HepG2 (cell line): ENCODE measurements at places on chromosomes 16 and 17. TPM values are rescaled to one million over a fixed set of nuclear protein-coding genes. Genes with fewer than 3 reads are reported as not detected.

DNA sequence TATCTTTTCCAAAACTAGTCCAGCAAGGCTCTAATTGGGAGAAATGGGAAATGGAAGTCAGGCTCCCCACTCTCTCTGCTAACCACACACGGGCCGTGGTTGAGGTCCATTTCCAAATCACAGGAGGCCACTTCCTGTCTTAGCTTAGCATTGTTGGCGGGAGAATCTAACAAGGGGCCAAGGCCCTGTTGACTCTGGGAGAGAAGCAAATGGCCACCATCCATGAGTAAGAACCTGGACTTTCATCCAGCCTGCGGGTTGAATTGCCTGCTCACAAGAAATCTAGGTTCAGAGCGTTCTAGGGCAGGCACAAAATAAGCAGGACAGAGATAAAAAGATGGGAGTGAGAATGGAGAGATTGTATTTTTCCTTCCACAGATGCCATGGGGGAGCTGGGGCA, 5.7 kb downstream of the FAM20A start:
- no peak for DNase-seq

- DNase-seq = no peak
Measured at GRCh38 chr16:878072-878784, 77.7 kb upstream of the GNG13 start.

- DNase-seq = no peak
Measured at GRCh38 chr17:69066482-69066881, 5.8 kb upstream of the ABCA9 start.

- no peak for DNase-seq
Measured at GRCh38 chr17:39969375-39969774, 6.6 kb downstream of the GSDMA start.

DNA sequence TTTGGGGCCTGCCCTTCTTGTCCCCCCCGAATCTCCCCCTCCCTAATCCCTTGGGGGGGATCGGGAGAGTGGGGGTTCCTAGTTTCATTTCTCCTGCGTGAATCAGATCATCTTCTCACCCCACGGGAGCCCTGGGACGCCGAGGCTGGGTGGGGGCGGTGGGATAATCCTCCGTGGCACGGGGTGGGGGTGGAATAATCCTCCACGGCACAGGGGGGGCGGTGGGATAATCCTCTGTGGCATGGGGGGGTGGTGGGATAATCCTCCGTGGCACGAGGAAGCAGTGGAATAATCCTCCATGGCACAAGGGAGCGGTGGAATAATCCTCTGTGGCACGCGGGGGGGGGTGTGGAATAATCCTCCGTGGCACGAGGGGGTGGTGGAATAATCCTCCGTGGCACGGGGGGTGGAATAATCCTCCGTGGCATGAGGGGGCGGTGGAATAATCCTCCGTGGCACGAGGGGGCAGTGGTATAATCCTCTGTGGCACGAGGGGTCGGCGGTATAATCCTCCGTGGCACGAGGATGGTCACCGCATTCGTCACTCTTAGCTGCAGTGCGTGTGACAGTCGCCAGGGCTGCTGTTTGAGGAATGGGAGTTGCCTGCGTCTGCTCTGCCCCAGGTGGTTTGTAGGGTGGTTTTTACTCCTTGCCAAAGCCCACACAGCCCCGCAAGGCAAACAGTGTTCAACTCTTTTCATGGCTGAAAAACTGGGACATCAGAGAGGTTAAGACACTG, 156.9 kb downstream of the LAT start:
- DNase-seq = no peak

DNA sequence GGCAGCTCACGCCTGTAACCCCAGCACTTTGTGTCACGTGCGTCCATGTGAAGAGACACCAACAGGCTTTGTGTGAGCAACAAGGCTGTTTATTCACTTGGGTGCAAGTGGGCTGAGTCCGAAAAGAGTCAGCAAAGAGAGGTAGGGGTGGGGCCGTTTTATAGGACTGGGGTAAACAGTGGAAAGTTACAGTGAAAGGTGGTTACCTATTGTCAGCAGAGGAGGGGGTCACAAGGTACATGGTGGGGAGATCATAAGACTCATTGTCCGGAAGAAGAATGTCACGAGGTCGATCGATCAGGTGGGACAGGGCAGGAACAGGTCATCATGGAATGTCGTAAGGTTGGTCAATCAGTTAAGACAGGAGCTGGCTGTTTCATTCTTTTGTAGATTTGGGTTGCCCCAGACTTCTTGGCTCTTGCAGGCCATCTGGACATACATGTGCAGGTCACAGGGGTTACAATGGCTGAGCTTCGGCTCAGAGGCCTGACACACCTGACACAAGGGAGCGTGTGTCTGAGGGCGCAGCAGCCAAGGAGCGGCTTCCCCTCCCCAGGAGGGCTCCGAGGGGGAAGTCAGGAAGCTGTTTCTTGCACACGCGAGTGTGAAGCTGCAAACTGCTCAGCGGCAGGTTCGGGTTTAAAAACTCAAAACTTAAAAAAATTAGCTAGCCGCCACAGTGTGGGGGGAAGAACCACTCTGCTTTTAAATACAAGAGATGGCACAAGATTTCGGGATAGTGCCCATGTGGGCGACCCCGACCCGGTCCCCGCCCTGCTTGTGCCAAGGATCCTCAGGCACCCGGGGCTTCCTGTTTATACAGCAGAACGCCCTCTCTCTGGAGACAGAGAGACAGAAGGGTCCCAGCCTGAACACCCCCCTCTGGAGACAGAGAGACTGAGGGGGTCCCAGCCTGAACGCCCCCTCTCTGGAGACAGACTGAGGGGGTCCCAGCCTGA, 12.4 kb upstream of the TEX19 start:
- peak; percentile 100 for DNase-seq

DNA sequence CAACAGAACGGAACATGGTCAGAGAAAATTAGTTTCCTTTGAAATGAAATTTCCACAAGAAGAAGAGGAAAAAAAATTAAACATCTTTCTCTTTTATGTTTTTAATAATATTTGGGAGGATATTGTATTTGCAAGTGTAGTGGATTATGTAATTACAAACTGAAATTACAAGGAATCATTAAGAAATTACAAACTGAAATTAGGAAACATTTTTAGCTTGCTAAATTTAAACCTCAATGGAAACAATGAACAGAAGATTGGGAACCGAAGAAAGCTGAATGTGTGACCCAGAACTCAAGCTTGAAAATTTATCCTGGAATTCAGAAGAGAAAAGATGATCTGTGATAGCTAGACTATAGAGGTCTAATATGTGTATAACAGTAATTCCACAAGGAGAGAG, 4.4 kb upstream of the PIK3R5 start:
- no peak for DNase-seq

DNA sequence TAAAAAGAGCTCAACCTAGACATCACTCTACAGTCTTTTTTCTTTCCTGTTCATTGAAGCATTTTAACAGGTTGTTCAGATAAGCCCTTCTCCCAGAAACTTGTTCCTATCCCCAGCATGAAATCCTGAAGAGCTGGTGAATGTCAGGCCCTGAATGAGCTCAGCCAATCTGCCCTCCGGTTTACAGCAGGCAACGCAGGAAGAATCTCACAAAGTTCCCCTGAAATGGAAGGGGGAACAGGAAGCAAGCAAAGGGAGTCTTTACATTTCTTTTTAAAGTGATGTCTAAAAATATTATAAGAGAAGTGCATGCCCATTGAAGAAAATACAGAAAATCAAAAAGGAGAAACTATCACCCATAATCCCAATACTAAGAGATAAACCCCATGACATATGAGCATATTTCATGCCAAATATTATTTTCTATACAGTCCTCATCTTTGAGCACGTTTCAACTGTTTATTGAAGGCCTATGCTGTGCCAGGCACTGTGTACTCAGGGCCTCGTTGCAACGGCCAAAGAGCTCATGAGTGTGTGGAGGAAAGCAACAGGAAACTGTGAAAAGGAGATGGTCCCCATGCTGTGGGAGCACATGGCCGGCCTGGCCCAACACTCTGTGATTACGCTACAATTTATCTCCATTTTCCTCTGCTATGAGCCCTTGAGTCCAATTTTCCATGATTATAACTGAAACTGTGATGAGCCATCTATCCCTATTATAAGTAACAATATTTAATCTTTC, 5.7 kb downstream of the TK2 start:
- DNase-seq = no peak

DNA sequence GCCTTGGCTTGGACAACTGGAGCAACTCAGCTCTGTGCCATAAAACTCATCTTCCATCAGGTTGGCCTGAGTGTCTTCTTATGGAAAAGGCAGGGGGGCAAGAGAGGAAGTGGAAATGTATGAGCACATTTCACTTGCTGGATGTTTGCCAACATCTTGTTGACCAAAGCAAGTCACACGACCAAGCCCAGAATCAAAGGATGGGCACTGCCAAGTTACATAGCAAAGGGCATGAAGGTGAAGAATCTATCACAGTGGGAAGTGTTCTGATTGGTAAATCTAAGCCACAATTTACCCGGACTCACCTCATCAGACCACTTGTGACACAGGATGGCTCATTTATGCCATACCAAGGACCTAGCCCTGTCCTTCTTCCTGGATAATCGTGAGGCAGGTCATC, 310.5 kb upstream of the IRX5 start:
- no peak for DNase-seq

- no peak for DNase-seq
Measured at GRCh38 chr16:3474136-3474779, 21.0 kb downstream of the C16orf90 start.

DNA sequence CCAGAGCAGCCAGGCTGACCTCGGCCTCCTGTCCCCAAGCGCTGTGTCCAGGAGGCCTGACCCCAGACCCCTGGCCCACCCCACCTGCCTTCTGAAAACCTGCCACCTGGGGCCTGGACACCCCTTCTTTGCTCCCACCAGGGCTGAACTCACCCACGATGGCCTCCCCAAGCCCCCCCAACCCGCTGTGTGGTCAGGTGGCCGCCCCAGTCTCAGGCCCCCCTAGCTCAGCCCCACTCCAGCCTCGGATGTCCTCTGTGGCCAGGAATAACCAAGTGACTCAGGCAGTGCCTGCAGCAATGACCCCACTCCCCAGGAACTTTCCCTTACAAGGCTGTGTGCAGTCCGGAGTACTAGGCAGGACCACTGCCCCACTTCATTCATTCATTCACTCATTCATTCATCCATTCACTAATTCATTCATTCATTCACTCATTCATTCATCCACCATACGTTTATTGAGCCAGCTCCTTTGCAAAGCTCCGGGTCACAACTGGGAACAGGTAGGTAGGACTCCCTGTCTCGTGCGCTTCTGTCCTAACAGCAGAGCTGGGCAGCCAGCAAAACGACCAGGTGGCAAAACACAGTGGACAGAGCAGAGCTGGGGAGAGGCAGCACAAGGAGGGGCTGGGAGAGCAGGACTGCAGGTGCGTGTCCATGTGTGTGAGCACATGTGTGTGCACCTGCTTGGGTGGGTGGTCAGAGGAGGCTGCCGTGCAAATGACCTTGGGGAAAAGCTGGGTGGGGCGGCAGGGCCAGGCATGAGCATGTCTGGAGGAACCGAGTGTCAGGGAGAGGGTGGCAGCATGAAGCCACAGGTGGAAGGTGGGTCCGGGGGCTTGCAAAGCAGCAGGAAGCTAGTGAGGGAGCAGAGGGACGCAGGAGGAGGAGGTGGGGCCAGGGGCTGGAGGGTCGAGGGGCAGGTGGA, 75.8 kb upstream of the CBX4 start:
- DNase-seq = no peak

The DOC2B gene
- 0.22 TPM in 1 of 2 replicates, not detected in the other for total RNA-seq

The CHP2 gene
- total RNA-seq = not detected in 2 replicates

The ARMC5 gene
- 13.0 and 22.3 TPM in 2 replicates for total RNA-seq

The HNF1B gene
- 1.8 and 1.9 TPM in 2 replicates for total RNA-seq

The ASB16 gene
- 0.07 TPM in 1 of 2 replicates, not detected in the other for total RNA-seq
